ENCODE measurements at places on chromosomes 13 and 19.
A peak's percentile ranks its signal among the peaks of the same experiment; 100 is the strongest.

DNA sequence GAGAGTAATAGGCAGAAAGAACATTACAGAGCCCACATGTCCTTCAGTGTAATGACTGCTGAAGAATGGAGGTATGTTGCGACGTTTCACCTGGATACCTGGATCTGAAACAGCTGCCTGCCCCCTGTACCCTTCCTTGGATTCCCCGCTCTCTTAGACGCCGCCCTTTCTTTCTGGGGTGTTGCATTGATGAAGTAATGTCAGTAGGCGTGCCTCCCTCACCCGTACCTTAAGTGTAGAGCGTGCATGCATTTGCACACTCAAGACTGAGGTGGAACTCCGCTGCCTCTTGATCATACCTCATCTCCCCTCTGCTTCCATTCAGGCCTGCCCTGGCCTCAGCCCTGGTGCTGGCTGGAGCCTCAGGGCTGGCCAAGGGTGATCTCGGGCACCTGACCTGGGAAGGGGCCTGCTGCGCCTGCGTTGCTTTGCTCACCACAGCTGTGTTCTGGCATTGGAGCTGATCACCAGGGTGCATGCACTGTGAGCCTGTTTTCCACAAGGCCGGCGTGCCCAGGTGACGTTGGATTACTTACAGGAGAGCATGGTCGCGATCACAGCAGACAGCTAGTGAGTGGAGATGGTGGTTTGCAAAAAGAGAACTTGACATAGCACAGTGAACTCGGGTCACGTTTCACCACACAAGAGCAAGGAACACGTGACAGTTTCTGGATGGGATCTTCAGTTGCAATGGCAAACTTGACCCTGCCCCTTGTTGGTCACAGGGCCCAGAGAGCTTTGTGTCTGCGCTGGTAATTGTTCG is 99.0 kb downstream of the ARHGEF7 start:
- DNase-seq: no peak

GRCh38 chr19:49113762-49114629 is at the start of gene LIN7B:
Gene LIN7B, plus strand, starts transcription at chr19:49114370. Its CDS starts 35 bp downstream, at chr19:49114405.
- peak; percentile 67 for DNase-seq

- DNase-seq: no peak
Measured at GRCh38 chr13:100954430-100955305, 280.1 kb upstream of the TMTC4 start.

GRCh38 chr19:35703343-35703742 is 1.0 kb upstream of the ZBTB32 start:
- DNase-seq: no peak

GRCh38 chr19:32976223-32976805 is 4.3 kb downstream of the FAAP24 start:
- peak; percentile 63 for DNase-seq

GRCh38 chr19:1324806-1325567 is 39.3 kb downstream of the EFNA2 start:
- peak; percentile 11 for DNase-seq

DNA sequence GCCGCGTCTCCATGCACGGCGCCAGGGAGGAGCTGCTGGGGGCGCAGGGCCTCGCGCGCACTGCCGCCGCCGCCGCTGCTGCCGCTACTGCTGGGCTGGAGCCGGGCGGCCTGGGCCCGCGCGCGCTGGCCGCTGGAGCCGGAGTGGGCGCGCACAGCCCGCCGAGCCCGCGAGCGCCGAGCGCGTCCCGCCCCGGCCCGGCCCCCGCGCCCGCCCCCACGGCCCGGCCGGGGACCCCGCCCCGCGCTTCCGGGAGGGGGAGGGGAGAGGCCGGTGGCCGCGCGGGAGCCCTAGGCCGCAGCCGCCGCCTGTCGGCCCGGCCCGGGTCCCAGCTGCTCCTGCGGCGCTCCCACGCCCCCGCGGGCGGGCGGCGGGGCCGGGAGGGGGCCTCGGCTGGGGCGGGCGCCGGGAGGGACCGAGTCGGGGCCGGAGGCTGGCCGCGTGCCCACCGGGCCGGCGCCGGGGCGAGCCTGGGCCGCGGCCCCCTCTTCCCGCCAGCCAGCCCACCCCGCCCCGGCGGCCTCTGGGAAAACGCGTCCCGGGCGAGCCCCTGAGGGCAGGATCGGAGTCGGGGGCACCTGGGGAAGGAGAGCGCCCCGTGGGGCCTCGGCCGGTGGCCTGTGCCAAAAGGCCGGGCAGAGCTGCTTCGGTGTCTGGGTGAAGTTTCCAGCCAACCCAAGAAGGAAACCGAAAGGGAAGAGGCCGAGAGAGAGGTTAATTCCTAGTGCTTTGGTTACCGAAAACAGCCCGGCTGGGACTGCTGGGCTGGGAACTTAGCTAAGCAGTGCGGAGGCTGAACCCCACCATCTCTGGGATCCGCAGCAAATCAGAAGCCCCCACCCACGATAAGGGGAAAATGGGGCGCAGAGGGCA is at the start of gene STK24:
STK24 (minus strand) TSS at position 145 of the 873 bp plus-strand sequence. CDS start 321 bp downstream, outside the sequence.
- DNase-seq: peak; percentile 57

GRCh38 chr19:45253396-45254027 is 2.4 kb downstream of the MARK4 start:
- DNase-seq: no peak

- no peak for DNase-seq
Measured at GRCh38 chr19:12689012-12689411, 1.2 kb downstream of the GNG14 start.

DNA sequence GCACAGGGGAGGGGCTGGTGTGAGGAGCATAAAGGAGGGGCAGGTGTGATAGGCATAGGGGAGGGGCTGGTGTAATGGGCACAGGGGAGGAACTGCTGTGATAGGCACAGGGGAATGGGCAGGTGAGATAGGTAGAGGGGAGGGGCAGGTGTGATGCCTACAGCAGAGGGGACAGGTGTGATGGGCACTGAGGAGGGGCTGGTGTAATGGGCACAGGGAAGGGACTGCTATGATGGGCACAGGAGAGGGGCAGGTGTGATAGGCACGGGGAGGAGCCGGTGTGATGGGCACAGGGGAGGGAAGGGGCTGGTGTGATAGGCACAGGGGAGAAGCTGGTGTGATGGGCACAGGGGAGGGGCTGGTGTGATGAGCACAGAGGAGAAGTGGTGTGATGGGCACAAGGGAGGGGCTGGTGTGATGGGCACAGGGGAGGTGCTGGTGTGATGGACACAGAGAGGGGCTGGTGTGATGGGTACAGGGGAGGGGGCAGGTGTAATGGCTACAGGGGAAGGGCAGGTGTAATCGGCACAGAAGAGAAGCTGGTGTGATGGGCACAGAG is 39.5 kb upstream of the POP4 start:
- DNase-seq: no peak

DNA sequence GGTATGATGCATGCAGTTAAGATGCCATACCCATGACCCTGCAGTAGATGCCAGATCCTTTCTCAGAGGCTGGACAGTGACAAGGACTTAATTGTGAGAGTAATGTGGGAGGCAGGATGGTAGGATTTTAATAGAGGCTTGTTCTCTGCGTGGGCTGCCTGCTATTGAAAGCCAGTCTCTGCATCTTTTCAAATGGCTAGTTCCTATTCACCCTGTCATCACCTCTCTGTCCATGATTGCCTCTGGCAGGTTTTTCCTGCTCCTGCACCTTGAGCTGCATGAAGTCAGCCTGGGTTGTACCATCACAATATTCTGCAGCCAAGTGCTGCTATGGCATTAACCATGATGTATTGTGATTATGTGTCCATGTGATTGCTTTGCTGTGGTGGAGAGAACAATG is 440.5 kb downstream of the ITGBL1 start:
- no peak for DNase-seq

DNA sequence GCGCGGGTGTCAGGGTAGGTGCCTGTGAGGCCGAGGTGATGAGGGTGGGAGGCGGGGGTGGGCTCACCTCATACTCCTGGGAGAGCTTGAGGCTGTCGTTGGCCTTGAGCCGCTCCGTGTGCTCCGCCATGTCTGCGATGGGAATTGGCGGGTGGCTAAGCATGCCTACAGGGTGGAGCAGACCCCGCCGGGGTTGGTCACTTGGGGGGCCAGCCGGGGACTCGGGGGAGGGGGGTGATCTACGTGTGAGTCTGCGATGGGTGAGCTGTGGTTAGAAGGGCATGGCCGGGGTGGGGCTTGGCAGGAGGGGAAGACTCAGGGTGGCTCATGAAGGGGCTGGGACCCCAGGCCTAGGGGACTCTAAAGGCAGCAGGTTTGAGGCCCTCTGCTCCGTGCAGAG is 125.2 kb downstream of the PTPRS start:
- no peak for DNase-seq

DNA sequence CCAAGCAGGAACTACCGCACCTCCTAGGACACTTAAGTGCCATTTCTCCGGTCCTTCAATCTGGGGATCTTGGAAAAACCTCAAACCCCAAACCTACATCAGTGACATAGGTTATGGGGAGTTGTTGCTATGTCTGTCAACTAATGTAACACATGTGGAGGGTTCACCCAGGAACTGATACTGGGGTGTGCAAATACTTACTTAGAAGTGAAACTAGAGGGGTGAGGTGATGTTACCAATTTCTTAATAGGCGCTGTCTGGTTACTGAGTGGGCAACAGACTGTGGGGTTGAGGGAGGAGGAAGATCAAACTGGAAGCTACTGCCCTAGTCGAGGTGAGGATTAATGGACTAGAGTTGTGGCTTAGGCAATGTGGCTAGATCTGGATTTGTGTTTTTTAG is 1.9 kb downstream of the ZNF586 start:
- no peak for DNase-seq

- no peak for DNase-seq
Measured at GRCh38 chr13:110869231-110869804, 45.6 kb downstream of the ANKRD10 start.

GRCh38 chr13:31166591-31166990 is 4.9 kb upstream of the HSPH1 start:
- no peak for DNase-seq

DNA sequence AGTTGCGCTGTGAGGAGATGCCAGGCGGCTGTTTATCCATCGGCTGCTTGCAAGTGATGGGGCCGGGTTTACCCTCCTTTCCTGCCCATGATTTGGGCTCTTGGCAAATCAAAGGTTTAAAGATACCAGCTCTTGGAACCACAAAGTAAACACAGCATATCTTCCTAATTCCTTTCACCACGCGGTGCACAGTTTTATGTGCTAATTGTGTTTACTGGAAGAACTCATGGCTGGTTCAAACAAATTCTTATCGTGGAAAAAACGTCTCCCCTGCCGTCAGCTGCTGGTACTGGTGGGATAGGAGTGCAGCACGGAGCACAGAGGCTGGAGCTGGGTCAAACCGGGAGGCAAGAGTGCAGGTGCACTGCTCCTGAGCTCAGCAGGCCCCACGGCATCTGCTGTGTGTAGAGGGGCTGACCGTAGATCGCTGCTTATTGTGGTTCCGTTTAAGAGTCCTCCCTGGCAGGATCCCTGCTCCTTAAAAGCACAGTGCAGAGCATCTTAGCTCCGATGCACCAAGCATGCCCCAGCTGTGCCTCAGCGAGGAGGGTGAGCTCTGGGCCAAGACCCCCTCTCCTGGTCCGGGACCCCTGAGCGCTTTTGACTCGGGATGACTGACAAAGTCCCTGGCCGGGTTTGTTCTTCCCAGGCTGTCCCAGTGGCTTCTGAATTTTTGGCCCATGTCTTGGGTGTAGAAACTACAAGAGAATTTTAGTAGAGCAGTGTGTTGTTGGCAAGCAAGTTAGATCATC is 51.3 kb upstream of the GAS6 start:
- DNase-seq: no peak

GRCh38 chr19:16075430-16076153 is 703 bp upstream of the TPM4 start:
- no peak for DNase-seq

GRCh38 chr19:2454962-2455850 is 1.6 kb downstream of the LMNB2 start:
- no peak for DNase-seq

GRCh38 chr13:29583073-29583785 is 12.3 kb downstream of the SLC7A1 start:
- no peak for DNase-seq

GRCh38 chr19:12648088-12648487 is 18.5 kb downstream of the MAN2B1 start:
- DNase-seq: no peak

DNA sequence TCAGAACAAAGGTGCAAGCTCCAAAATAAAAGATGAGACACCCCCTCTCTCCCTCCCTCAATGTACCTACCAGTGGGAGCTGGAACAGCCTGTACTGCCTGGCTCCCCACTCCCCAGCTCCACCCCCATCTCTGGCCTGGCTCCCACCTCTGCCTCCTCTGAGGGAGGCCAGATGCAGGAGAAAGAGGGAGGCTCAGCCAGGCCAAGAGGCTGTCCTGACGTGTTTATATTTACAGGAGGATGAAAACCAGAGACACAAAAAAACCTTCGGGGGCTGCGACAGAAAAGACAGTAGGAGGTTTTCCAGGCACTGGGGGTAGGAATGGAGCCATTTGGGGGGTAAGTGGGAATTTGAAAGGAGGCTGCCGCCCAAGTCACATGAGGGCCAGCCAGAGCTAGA is 19.7 kb downstream of the ARHGEF18 start:
- DNase-seq: no peak

DNA sequence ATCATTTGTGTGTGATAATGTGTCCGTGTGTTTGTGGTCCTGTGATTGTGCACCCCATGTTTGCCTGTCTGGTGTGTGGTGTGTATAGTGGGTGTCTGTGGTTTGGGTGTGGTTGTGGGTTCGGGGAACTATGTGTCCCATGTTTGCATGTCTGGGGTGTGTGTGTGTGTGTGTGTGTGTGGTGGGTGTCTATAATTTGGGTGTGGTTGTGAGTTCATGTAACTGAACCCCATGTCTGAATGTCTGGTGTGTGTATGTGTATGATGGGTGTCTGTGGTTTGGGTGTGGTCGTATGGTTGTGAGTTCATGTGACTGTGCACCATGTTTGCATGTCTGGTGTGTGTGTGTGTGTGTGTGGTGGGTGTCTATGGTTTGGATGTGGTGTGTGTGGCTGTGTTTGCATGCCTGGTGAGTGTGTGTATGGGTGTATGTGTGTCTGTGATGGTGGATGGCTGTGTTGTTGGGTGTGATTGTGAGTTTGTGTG is 11.1 kb upstream of the NFIX start:
- no peak for DNase-seq

- DNase-seq: no peak
Measured at GRCh38 chr19:2500156-2500555, 24.2 kb downstream of the GADD45B start.

GRCh38 chr19:54316746-54317107 is 3.8 kb upstream of the LILRA5 start:
- DNase-seq: no peak

DNA sequence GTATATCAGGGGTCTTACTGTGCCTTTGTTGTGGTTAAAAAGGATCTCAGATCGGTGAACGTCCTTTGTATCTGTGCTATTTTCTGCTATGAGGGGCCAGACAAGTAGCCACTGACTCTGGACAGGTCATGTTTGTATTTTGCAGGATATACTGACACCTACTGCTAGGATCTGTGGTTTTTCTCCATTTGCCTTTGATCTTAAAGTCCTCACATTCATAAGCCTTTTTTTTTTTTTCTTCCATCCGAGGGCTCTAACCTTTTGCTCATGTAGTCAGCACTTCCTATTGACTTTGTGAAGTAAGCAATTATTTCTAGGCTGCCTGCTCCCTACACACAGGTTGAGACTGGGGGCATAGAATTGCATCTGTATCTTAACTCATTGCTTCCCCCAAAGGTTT is 106.2 kb downstream of the SLITRK5 start:
- DNase-seq: no peak

Measured in activated CD8-positive, alpha-beta memory T cell treated with anti-CD3 and anti-CD28 coated beads for 48 hours (primary cell).